ENCODE measurements at places on chromosomes 3 and 15.

DNA sequence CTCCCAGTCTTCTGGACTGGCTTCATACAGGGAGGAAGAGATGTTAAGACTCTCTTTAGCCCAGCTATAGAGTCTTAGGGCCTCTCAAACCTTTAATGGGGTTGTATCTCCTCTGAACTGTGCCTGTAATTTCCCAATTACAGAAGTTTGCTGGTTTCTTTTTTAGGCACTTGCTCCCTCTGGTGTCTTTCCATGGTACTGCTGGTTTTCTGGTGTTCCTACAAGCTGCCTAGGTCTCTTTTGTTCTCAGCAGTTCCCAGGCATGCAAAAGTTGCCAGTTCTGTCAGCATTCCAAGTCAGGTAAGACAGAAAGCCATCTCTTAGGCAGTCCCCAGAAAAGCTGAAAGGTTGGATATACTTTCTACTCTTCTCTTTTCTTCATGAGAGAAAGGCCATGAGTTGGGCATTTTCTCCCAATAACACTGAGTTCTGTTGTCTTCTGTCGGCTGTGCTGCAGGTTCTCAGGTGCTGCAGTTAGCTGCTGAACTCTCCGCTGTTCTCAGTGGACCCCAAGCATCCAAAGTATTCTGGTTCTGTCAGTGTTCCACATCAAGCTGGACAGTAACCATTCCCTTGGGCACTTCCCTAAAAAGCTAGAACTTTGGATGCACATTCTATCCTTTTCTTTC lies 54.4 kb upstream of the EHHADH start:
- peak; percentile 17 for DNase-seq

- DNase-seq: no peak
Observed at GRCh38 chr3:170301405-170301804, 56.1 kb upstream of the SKIL start.

GRCh38 chr3:134833453-134834163 lies 38.5 kb downstream of the EPHB1 start:
- DNase-seq: no peak

- DNase-seq: no peak
Observed at GRCh38 chr15:59531066-59531675, 80.4 kb upstream of the GCNT3 start.

DNA sequence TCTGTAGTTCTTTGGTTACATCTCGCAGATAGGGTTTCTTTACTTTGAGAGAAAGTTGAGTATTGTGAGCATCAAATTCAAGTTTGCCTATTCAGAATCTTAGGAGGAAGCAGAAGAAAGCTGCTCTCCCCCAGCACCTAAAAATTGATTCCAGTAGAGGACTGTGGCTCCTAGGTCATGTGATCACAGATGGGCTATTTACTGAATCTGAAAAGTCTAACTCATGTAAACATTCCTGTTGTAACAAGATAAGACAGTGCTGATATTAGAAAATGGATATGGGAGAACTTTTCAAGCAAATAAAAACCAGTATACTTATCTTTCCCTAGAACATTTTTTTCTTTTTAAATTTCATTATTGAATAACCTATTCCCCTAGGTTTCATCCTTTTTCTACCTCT lies 308.4 kb upstream of the SLITRK3 start:
- DNase-seq: no peak

- DNase-seq: no peak
Observed at GRCh38 chr15:71484080-71484479, 326.3 kb upstream of the NR2E3 start.

DNA sequence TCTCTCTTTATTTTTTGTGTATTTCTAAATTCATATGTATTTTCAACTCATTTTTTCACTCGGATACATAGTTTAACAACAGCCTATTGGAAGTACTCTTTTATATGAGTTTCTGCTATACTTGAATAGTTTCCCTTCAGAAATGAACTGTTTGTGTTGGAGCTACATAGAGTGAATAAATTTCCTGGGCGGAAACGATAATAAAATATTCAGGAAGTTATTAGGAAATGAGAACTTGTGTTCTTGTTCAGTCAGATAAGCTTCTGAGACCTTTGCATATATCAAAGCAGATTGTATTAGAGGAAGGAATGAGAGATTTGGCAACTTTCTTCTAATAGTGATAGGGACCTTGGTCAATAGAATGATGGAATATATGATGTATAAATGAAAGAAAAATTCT lies 27.3 kb downstream of the NEO1 start:
- no peak for DNase-seq

All from T-helper 1 cell (primary cell).